ENCODE measurements at places on chromosomes 11 and 22. TPM values are rescaled to one million over a fixed set of nuclear protein-coding genes. Genes with fewer than 3 reads are reported as not detected.
A peak's percentile ranks its signal among the peaks of the same experiment; 100 is the strongest.

Gene ABTB2
- total RNA-seq, result 3.0 TPM

Gene KRTAP5-7
- not detected for total RNA-seq

Gene MICAL2
- 1.1 TPM for total RNA-seq

Gene PANX3
- not detected for total RNA-seq

Gene RIC3
- total RNA-seq, result 9.1 TPM

Gene MMP7
- not detected for total RNA-seq

Gene IGLL1
- total RNA-seq, result not detected

Gene DGKZ
- total RNA-seq, result 54.4 TPM

GRCh38 chr11:71286701-71287643 is 34.6 kb upstream of the SHANK2 start:
- peaks cover 16% of the 10 kb centered on the region for H3K27me3 ChIP-seq
- peaks cover 12% of the 10 kb centered on the region for H3K4me1 ChIP-seq
- peak overlapping the region; percentile 43 for H3K27ac ChIP-seq
- DNase-seq, result no peak
- no peak overlapping the region for H3K4me3 ChIP-seq

DNA sequence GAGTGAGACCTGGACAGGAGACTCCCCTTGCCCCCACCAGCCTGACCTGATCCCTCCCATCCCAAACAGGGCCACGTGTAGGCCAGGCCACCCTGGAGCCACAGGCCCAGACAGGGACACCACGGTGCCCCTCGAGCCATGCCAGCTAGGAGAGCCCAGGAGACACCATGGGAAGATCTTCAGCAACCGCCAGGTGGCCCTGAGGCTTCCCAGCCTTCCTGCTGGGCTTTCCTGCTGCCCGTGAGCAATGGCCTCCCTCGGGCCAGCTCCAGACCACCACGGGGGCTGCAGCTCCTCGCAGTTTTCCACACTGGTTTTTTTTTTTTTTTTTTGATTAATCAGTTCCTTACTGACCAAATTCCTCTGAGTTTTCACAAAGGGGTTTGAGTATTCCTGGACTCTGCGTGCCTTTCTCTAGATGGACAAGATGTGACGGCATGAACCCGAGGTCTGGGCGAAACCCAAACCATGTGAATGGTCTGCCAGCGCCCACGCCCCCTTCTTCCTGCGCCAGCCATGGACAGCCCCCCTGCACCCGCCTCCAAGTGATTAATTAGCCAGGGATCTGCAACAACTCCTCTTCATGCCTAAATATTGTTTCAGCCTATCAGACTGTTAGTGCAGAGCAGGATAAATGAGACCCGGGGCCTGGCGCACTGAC is 40.9 kb downstream of the TBX1 start:
- no peak for DNase-seq
- H3K4me1 ChIP-seq, result peaks cover 10% of the 10 kb centered on the region
- H3K36me3 ChIP-seq, result no peaks in the 10 kb centered on the region
- no peak overlapping the region for H3K27ac ChIP-seq

- no peak for DNase-seq
- H3K36me3 ChIP-seq, result no peaks in the 10 kb centered on the region
- H3K4me3 ChIP-seq, result no peak overlapping the region
- H3K27ac ChIP-seq, result no peak overlapping the region
- H3K27me3 ChIP-seq, result peaks cover 56% of the 10 kb centered on the region
These were observed 80.2 kb downstream of the DSCAML1 start for GRCh38 chr11:117716521-117717440.

- H3K4me1 ChIP-seq, result peaks cover 31% of the 10 kb centered on the region
- H3K36me3 ChIP-seq, result peaks cover 6% of the 10 kb centered on the region
- peak overlapping the region; percentile 82 for H3K4me3 ChIP-seq
- DNase-seq, result no peak
These were observed 2.3 kb downstream of the C1QTNF6 start for GRCh38 chr22:37185646-37186227.

DNA sequence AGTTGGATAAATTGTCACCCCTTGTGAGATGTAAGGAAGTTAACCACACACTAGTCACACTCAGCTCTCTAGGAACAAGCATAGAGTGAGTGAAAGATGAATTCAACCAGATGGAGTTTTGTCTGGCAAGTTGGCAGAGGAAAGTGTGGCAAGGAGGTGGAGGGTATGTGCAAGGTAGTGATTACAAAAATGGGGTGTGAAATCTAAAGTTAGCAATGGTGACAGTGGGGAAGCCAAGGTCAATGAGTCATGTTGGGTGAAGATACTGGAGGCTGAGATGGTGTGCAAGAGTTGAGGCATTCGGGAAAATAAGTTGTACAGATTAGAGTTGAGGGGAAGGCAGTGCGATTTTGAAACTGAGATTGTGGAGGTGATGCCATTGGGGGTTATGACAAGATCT is 33.7 kb downstream of the MRGPRX2 start:
- no peak for DNase-seq
- no peak overlapping the region for H3K4me3 ChIP-seq
- peaks cover 82% of the 10 kb centered on the region for H3K27me3 ChIP-seq
- H3K4me1 ChIP-seq, result no peaks in the 10 kb centered on the region

DNA sequence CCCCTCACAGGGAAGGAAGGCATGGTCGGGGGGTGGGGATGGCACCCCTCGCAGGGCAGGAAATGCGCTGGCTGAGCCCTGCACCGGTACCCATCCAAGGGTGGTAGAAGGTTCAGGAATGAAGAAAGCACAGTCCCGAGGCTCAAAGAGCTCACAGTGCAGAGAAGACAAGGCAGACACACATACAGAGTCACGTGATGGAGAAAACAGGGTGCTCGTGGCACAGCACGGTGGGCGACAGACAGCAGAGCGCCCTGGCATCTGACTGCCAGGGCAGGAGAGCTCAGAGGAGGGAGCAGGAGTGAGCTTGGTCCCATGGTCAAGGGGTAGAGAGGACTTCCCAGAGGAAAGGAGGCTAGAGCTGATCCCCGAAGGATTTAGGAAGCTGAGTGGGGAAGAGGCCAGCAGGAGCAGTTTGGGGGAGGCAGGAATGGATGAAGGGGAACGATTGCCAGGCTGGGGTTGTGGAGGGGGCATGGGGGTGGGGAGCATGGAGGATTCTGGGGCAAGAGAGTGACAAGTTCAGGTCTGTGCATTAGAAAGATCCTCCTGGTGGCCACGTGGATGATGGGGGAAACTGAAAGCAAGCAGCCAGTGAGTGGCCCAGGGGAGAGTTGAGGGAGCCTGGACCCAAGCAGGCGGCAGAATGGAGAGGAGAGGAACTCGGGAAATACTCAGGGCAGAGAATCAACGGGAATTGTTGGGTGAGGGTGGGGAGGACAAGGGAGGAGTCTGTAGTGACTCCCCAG is 43.9 kb downstream of the PDE2A start:
- no peak overlapping the region for H3K4me3 ChIP-seq
- H3K4me1 ChIP-seq, result peaks cover 28% of the 10 kb centered on the region
- H3K27me3 ChIP-seq, result peaks cover under 1% of the 10 kb centered on the region

- H3K27me3 ChIP-seq, result peaks cover 22% of the 10 kb centered on the region
- H3K27ac ChIP-seq, result no peak overlapping the region
- no peaks in the 10 kb centered on the region for H3K4me1 ChIP-seq
- H3K36me3 ChIP-seq, result no peaks in the 10 kb centered on the region
- H3K4me3 ChIP-seq, result no peak overlapping the region
- DNase-seq, result no peak
These were observed 11.8 kb upstream of the SLC22A24 start for GRCh38 chr11:63155794-63156193.

DNA sequence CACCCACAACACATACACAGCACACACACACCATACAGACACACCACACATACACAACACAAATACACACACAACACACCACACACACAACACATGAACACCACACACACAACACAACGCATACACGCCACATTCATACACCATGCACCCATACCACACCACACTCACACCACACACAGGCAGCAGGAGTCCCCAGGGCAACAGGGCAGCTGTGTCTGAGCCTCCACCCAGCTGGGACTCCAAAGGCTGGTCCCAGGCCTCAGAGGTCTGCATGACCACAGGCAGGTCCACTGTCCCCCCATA is 3.3 kb upstream of the WNT7B start:
- H3K27ac ChIP-seq, result no peak overlapping the region
- peaks cover under 1% of the 10 kb centered on the region for H3K4me1 ChIP-seq
- no peak for DNase-seq
- H3K36me3 ChIP-seq, result no peaks in the 10 kb centered on the region

DNA sequence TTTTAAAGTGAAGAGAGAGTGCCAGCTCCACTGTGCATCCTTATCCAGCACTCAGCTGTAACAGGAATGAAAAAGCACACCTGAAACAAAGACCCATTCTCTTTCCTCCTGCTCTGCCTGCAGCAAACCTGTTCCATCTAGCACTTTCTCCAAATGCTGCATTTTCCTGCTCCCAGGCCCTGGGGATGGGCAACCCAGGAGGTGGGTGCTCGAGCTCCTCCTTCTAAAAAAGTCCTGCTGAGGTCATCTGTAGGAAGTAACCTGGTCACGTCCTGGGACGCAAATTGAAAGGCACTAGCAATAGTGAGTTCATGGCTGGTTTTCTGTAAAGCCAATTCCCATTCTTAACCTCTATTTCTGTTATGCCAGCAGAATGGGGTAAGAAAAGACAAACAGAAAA is 173.7 kb downstream of the MAML2 start:
- no peak overlapping the region for H3K27ac ChIP-seq
- DNase-seq, result no peak
- peaks cover 52% of the 10 kb centered on the region for H3K4me1 ChIP-seq
- H3K27me3 ChIP-seq, result no peaks in the 10 kb centered on the region

DNA sequence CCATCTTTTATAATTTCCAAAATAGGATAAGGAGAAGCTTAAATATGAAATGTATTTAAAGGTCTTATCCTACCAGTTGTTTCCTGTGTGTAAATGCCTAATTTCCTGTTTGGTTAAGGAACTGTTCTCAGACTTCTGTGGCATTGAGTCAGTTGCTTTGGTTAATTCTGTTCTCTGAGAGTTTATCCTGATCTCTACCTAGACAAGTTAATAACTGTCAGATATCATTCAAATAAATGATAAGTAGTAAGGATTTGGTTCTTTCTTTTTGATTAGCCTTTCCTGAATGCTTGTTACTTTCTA is 39.5 kb downstream of the CTNND1 start:
- H3K27ac ChIP-seq, result no peak overlapping the region
- peaks cover 19% of the 10 kb centered on the region for H3K4me1 ChIP-seq
- no peak overlapping the region for H3K4me3 ChIP-seq

DNA sequence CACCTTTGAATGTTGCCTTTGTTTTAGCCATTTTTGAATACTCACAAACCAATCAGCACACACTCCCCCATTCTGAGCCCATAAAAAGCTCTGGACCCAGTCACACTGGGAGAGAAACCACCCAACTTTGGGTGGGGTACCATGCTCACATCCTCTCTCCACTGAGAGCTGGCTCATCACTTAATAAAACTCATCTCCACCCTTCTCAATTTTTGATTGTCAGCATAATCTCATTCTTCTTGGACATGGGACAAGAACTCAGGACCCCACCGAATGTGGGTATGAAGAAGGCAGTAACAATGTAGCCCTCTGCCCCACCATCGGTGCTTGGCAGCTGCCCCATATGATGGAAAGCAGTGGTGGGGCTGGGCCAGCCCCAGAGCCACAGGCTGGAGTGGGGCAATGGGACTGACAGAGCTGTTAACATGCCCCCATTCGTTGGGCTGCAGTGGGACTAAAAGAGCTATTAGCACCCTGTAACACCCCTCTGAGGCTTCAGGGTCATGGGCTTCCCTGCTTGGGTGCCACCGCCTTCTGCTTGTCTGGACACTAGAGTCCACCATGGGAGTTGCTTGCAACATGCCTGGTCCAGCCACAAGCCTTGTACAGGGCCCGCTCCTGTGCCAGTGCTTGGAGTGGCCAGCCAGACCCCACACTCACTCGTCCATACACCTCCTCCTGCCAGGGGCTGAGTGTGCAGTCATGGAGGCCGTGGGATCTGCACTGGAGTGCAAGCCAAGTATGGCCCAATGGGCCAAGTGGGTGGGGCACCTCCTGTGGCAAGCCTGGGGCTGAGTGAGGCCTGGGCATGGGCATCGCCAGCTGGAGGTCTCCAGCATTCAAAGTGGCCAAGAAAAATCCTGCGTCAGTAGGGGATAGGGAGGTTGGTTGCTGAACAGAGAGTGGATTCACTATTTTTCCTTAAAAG is 471.1 kb downstream of the TBC1D22A start:
- H3K4me1 ChIP-seq, result no peaks in the 10 kb centered on the region
- no peak for DNase-seq
- H3K36me3 ChIP-seq, result no peaks in the 10 kb centered on the region
- peaks cover 21% of the 10 kb centered on the region for H3K27me3 ChIP-seq
- no peak overlapping the region for H3K4me3 ChIP-seq

DNA sequence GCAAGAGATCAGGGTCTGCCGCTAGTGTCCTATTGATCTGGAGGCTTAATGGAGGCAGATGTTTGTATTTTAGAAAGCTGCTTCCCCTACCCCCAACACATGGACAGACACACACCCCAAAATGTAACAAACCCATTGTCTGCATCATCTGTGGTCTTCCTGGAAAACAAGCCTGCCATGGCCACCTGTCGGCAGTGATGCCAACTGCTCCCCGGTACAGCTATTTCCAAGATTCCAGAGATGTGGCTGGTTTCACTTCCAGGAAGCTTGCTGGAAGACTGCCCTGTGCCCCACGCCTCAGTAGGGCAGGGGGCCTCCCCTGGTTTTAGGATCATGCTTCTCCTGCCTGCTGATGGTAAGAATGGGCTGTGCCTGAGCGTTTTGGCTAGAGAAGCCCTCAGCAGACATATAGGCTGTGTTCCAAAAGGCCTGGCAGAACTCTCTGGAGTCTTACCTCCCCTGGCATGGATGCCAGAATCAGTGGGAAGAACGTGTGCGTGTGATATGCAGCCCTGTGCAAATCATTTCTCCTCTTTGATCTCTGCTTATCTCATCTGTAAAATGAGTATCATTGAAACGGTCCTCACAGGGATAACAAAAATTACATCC is 108.6 kb downstream of the FBXO7 start:
- DNase-seq, result no peak
- H3K4me3 ChIP-seq, result no peak overlapping the region
- no peak overlapping the region for H3K27ac ChIP-seq
- H3K4me1 ChIP-seq, result peaks cover 16% of the 10 kb centered on the region
- no peaks in the 10 kb centered on the region for H3K36me3 ChIP-seq

DNA sequence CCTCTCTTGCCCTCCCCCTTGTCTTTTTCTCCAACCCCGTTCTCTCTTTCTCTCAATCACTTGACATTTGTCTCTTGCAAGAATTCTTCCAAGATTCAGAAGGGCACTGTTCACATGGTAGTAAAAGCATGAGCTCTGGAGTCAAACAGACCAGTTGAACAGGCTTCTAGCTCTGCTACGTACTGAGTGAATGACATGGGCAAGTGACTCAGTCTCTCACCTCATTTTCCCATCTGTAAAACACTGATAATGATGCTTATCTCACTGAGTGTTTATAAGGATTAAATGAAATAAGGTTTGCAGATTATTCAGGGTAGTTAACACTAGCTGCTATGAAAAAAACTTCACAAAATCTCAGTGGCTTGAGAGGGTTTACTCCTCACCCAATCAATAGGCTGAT is 5.9 kb upstream of the IL10RA start:
- DNase-seq, result no peak
- no peaks in the 10 kb centered on the region for H3K36me3 ChIP-seq
- peaks cover 33% of the 10 kb centered on the region for H3K27me3 ChIP-seq
- H3K27ac ChIP-seq, result no peak overlapping the region
- peaks cover 4% of the 10 kb centered on the region for H3K4me1 ChIP-seq

GRCh38 chr11:68153742-68154141 is 32.6 kb upstream of the CHKA start:
- no peaks in the 10 kb centered on the region for H3K27me3 ChIP-seq
- H3K4me3 ChIP-seq, result no peak overlapping the region
- no peak overlapping the region for H3K27ac ChIP-seq
- DNase-seq, result no peak

GRCh38 chr11:367956-368413 is 1.3 kb upstream of the B4GALNT4 start:
- no peak for DNase-seq
- peaks cover 11% of the 10 kb centered on the region for H3K27me3 ChIP-seq
- H3K4me3 ChIP-seq, result peak overlapping the region; percentile 91
- H3K27ac ChIP-seq, result no peak overlapping the region
- H3K36me3 ChIP-seq, result no peaks in the 10 kb centered on the region
